ENCODE measurements at places on chromosomes 3 and 15.

GRCh38 chr15:39588531-39589192, 7.8 kb downstream of the THBS1 start:
- no peak for DNase-seq

GRCh38 chr3:151909681-151910405, 36.4 kb downstream of the SUCNR1 start:
- no peak for DNase-seq

- DNase-seq = no peak
These were observed 380.3 kb downstream of the MAGI1 start for GRCh38 chr3:65658401-65658800.

DNA sequence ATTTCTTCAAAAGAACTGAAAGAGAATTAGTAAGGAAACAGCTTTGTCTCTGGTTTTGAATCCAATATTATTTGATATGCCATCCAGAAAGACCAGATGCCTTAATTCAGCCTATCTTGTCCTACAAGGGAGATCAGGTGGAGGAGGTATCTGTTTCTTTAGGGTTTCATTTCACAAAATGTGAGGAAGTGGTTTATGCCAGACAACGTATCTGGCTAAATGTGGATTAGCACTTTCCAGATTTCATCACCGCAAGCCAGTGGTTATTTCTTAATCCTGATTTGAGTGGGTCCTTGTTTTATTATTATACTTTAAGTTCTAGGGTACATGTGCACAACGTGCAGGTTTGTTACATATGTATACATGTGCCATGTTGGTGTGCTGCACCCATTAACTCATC, 271.1 kb downstream of the EBLN2 start:
- DNase-seq = no peak

DNA sequence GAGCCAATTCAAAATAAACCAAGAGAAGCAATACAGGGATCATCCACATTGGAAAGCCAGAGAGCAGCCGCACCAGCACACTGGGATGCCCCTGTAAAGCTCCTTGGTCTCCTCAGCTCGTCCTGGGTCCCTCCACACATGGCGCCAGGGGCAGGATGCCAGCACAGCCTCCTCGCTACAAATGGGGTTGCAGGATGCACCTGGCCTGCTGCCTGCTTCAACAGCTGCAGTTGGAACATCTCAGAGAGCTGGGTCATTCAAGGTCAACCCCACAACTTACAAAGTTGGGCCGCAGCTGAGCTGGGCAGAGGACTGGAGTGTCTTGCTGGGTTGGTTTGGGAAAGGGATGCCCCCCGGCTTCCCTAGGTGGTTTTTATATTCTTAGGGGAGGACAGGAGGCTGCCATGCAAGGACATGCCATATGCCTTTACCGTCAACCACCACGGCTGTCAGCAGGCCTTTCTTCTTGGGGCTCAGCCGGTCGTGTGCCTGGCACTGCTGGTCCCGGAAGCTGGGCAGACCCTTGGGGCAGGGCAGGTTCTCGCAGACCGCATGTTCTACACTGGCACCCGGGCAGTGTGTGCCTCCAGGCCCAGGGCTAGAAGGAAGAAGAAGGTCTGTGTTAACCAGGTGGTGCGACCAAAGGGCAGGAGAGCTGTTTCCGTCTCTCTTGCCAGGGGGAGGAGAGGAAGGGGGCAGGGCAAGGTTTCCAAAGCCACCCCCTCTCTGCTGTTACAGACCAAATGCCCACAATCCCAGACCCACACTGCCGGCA, 225.2 kb downstream of the ADAMTS17 start:
- DNase-seq = no peak

GRCh38 chr3:10007126-10007782, 19.0 kb upstream of the FANCD2 start:
- DNase-seq = no peak

DNA sequence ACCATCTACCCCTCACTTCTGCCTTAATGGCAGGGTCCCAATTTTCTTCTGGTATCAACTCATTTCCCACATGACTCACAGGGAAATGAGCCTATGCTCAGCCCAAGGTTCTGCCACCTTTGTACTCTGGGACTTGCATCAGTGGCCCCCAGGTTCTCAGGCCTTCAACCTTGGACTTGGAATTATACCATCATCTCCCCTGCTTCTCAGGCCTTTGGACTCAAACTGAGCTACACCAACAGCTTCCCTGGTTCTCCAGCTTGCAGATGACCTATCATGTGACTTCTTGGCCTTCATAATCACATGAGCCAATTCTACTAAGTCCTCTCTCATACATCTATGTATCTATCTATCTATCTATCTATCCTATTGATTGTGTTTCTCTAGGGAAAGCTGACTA, 149.5 kb downstream of the PLCH1 start:
- no peak for DNase-seq

DNA sequence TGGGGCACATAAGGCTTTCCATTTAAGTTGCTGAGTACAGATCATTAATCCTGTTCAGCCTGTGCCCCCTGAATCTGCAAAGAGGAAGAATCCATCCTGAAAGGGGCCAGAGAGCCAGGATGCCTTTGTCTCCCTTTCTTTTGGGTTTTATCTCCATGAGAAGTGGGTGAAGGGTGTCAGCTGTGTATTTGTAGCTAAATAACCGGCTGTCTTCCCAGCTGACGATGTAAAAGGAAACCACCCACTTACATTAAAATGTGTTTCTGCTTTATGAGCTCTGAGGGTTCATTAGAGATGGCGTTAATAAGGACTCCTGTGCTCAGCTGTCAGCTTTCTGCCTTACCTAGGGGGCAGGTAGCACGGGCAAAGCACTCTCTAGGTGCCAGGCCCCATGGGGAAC, 83.4 kb downstream of the SLCO3A1 start:
- no peak for DNase-seq
